ENCODE measurements at places on chromosomes 13 and 19. TPM values are rescaled to one million over a fixed set of nuclear protein-coding genes. Genes with fewer than 3 reads are reported as not detected.
A peak's percentile ranks its signal among the peaks of the same experiment; 100 is the strongest.

- H3K4me1 ChIP-seq: peaks cover 13% of the 10 kb centered on the region
- H3K36me3 ChIP-seq: peaks cover 5% of the 10 kb centered on the region
- no peak overlapping the region for H3K27ac ChIP-seq
These were observed 15.4 kb upstream of the CCNP start for GRCh38 chr19:40241809-40242384.

GRCh38 chr13:41568143-41568971, 111.0 kb downstream of the RGCC start:
- no peaks in the 10 kb centered on the region for H3K27me3 ChIP-seq
- DNase-seq: no peak
- H3K27ac ChIP-seq: no peak overlapping the region

DNA sequence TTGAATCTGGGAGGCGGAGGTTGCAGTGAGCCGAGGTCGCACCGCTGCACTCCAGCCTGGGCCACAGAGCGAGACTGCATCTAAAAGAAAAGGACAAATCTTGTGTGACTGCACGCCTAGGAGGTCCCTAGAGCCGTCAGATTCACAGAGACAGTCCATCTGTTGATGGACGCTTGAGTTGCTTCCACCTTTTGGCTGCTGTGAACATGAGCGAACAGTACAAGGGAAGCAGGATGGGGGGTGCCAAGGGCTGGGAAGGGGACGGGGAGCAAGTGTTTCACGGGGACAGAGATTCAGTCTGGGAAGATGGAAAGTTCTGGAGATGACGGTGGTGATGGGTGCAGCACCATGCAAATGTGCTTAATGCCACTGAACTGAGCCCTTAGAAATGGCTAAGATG, 78.7 kb downstream of the GNG7 start:
- H3K4me3 ChIP-seq: no peak overlapping the region
- no peak for DNase-seq
- H3K27ac ChIP-seq: no peak overlapping the region
- H3K4me1 ChIP-seq: peaks cover 37% of the 10 kb centered on the region
- no peaks in the 10 kb centered on the region for H3K36me3 ChIP-seq

- no peaks in the 10 kb centered on the region for H3K4me1 ChIP-seq
- no peak for DNase-seq
- no peaks in the 10 kb centered on the region for H3K36me3 ChIP-seq
- no peak overlapping the region for H3K4me3 ChIP-seq
- no peak overlapping the region for H3K27ac ChIP-seq
These were observed 23.2 kb downstream of the SUGP1 start for GRCh38 chr19:19296953-19297689.

DNA sequence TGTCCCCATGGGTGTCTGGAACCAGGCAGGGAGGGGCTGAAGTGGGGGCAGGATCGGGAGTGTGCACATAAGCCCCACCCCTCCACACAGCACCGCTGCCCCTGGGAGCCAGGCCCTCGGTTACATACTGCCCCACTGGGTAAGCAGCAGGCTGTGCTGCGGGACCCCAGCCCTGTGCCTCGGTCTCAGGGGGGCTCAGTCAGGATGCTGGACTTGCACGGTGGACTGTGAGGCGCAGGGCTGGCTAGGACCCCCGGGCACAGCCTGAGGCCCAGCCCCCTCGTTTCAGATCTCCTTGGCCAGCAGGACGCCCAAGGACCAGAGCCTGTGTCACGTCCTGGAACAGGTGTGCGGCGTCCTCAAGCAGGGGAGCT, 16.3 kb downstream of the MPND start:
- H3K36me3 ChIP-seq: peaks cover 2% of the 10 kb centered on the region
- no peak for DNase-seq
- peak overlapping the region; percentile 63 for H3K27ac ChIP-seq
- H3K4me1 ChIP-seq: peaks cover 2% of the 10 kb centered on the region
- H3K4me3 ChIP-seq: no peak overlapping the region
- no peaks in the 10 kb centered on the region for H3K27me3 ChIP-seq

- H3K36me3 ChIP-seq: peaks cover 3% of the 10 kb centered on the region
- DNase-seq: no peak
- H3K27me3 ChIP-seq: peaks cover 87% of the 10 kb centered on the region
These were observed 14.9 kb downstream of the ZIC5 start for GRCh38 chr13:99956473-99957349.

DNA sequence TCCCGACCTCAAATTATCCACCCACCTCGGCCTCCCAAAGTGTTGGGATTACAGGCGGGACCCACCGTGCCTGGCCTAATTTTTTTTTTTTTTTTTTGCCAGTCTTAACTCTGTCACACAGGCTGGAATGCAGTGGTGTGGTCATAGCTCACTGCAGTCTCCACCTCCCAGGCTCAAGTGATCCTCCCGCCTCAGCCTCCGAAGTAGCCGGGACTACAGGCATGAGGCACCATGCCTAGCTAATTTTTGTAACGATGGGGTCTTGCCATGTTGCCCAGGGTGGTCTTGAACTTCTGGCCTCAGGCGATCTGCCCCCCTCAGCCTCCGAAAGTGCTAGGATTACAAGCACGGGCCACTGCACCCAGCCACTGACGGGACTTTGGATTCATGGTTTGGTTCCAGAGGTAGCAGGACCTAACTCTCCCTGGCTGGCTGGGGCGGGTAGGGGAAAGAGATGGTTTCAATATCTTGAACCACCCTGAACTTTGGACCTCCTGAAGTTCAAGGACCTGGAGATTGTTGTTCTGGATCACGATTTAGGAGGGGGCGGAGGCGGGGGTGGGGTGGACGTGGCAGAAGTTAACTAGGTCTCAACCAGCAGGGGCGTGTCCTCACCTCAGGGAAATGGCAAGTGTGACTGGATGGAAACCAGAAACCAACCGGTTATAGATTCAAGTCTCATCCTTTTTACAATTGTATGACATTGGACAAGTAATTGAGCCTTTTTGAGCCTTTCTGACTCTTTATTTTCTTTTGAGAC, 40.8 kb downstream of the IER2 start:
- no peaks in the 10 kb centered on the region for H3K27me3 ChIP-seq
- no peak overlapping the region for H3K4me3 ChIP-seq
- peaks cover 25% of the 10 kb centered on the region for H3K4me1 ChIP-seq

DNA sequence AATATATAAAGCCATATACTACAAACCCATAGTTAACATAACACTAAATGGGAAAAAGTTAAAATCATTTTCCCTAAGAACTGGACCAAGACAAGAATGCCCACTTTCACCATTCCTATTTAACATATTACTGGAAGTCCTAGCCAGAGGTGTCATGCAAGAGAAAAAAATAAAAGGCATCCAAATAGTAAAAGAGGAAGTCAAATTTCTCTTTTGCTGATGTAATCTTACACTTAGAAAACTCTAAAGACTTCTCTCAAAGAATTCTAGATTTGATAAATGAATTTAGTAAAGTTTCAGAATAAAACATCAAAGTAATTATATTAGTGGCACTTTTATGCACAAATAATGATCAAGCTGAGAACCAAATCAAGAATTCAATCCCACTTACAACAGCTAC, 678.9 kb upstream of the SLITRK5 start:
- no peak overlapping the region for H3K4me3 ChIP-seq
- DNase-seq: no peak
- no peaks in the 10 kb centered on the region for H3K27me3 ChIP-seq
- H3K4me1 ChIP-seq: no peaks in the 10 kb centered on the region

DNA sequence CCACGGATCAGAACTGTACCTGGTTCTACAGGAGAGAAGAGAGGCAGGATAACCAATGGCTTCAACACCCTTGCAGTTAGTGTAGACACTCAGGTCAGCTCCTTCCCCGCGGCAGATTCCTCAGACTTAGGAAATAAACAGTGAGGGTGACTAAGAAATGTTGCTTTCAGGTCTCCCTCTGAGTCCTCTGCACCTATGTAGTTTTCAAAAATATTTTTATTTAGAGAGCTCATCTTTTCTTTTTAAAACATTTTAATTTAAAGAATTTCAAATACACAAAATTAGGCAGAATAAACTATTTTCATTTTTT, 195.2 kb downstream of the KLF12 start:
- H3K4me3 ChIP-seq: no peak overlapping the region
- peaks cover 6% of the 10 kb centered on the region for H3K36me3 ChIP-seq
- peaks cover 46% of the 10 kb centered on the region for H3K4me1 ChIP-seq
- no peak overlapping the region for H3K27ac ChIP-seq
- H3K27me3 ChIP-seq: no peaks in the 10 kb centered on the region
- DNase-seq: no peak

GRCh38 chr13:21212138-21212775, 35.8 kb downstream of the MRPL57 start:
- H3K36me3 ChIP-seq: peaks cover 2% of the 10 kb centered on the region
- no peak overlapping the region for H3K4me3 ChIP-seq
- H3K4me1 ChIP-seq: no peaks in the 10 kb centered on the region
- DNase-seq: no peak
- peaks cover 27% of the 10 kb centered on the region for H3K27me3 ChIP-seq

DNA sequence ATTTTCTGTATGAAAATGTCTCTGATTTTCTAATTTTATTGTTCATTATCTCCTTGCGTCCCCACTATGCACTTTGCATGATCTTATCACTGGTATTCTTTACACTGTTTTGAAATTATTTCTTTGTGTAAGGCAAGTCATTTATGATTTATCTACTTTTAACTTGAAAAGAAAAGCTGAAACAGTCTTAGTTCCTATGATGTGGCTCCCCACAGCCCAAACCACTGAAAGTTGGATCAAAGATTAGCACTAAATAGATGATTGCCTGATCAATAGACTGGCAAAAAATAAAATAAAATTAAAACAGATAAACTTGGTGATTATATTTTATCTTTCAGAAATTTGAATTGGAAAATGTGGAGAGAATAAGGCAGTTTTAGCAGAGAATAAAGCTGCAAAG, 1101.9 kb downstream of the PCDH9 start:
- no peak for DNase-seq
- no peak overlapping the region for H3K27ac ChIP-seq
- H3K4me3 ChIP-seq: no peak overlapping the region

- peaks cover 2% of the 10 kb centered on the region for H3K36me3 ChIP-seq
- H3K27ac ChIP-seq: peak overlapping the region; percentile 91
- peaks cover 11% of the 10 kb centered on the region for H3K4me1 ChIP-seq
- peak overlapping the region; percentile 93 for H3K4me3 ChIP-seq
These were observed 762 bp downstream of the ZNF45 start for GRCh38 chr19:43934055-43934984.

Gene UBL5
- total RNA-seq: 207 TPM

Gene ZNF93
- 4.4 TPM for total RNA-seq

Gene MEGF8
- total RNA-seq: 4.6 TPM

All from T-helper 17 cell (primary cell).